C1 segment of cervical spinal cord (tissue), 14 donors: ENCODE measurements at places on chromosomes 3 and 15.

DNA sequence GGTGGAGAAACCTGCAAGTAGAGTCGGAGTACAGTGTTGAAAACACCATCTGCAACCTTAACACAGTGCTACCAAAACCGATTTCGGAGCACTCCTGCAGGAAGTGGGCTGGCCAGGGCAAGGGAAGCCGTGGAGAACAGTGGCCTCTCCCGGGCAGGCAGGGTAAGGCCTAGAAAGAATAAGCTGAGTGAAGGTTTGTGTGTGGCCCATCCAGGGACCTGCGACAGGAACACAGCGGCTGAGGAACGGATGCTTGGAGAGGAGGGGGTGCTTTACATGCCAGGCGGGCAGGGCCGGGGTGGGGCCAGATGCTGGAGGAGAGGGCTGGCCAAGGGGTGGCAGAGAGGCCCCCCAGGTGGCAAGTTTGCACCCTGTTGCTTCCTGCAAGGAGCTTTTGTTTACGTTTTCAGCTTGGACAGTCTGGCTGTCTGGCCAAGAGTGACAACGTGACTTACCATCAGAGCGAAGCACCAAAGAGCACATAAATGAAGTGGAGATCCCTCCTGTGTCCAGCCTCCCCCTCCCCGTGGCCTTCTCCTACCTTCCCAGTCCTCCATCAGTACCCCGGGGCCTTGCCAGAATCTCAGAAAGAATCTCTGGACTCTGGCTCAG, 156.5 kb downstream of the PGPEP1L start:
- peak; percentile 74 for DNase-seq

- no peak for DNase-seq
Measured at GRCh38 chr3:184737641-184738505, 26.0 kb upstream of the MAGEF1 start.

GRCh38 chr3:4885316-4885715, 93.9 kb upstream of the BHLHE40 start:
- no peak for DNase-seq

GRCh38 chr3:16606398-16606797, 1.2 kb upstream of the DAZL start:
- no peak for DNase-seq

DNA sequence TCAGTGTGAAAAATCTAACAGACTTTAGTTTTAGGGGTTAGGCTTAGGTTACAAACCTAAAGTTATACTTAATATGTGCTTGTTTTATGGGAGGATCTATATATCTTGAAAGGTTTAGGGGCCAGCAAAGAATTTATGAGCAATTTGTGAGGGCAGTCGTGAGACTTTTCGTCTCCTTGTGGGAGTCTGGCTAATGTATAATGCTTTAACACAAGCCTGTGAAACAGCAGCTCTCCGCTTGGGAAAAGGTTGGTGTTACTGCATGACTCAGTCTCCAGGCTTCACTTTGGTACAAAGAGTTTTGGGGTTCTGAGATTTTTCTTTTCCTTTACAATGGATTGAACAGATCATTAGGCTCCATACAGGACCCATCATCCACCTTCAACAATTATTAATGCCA, 79.0 kb upstream of the MFGE8 start:
- DNase-seq = no peak

DNA sequence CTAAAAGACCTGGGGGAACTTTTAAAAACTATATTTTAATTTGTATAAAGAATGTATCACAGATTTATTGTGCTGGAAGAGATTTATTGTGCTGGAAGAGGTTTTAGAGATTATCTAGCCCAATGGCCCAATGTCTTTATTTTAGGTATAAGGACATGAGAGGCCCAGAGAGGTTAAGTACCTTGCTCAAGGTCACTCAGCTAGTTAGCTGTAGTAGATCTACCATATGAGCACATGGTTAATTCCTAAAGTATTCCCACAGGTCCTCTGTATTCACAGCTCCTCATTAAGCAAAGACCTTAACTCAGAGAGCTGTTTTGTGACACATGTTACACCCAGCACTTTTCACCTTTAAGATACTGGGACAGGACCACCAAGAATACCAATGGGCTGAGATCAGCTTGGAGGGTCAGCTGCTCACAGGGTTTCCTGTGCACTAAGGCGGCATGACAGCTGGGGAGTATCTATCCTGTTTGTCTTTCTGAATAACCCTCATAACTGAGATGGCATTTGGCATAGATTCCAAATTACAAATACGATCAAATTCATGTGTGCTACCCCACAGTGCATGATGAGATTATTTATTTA, 143.1 kb upstream of the TBL1XR1 start:
- no peak for DNase-seq

- no peak for DNase-seq
Measured at GRCh38 chr3:155465664-155466063, 172.2 kb upstream of the STRIT1 start.

GRCh38 chr3:140708815-140709214, 31.0 kb downstream of the TRIM42 start:
- no peak for DNase-seq

DNA sequence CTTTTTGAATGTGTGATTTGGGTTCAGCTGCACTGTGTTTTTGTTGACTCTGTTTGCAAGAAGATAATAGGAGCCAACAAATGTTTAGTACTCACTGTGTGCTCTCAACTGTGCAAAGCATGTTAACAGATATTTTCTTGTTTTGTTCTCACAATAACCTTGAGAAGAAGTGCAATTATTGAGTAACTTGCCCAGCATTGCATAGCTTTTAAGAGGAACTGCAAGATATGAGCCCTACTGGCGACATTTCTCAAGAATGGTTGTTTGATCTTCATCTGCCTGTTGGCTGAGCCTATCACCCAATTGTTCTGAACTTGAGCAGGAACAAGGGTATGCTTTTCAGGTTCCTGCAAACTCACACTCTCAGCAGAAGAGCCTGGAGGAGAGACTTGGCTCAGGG, 43.4 kb upstream of the AGBL1 start:
- no peak for DNase-seq

GRCh38 chr3:72111265-72112205, 326.6 kb upstream of the PROK2 start:
- DNase-seq = no peak

DNA sequence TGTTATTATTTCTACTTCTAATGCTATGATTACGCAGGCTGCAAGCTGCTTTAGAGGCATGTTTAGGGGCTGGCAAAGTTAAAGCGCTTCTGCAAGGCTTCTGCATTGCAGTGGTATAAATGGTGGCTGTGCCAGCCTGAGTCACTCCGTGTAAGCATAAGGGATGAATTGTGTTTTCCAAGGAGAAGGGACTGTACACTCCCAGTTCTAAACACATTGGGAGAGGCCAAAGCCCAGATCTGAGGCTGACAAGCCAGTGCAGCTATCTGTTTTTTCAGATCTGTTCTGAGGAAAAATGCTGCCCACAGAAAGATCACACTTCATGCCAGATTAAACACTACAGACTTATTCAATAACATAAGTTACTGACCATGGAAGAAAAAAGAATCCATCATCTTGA, 83.8 kb downstream of the PRICKLE2 start:
- no peak for DNase-seq

DNA sequence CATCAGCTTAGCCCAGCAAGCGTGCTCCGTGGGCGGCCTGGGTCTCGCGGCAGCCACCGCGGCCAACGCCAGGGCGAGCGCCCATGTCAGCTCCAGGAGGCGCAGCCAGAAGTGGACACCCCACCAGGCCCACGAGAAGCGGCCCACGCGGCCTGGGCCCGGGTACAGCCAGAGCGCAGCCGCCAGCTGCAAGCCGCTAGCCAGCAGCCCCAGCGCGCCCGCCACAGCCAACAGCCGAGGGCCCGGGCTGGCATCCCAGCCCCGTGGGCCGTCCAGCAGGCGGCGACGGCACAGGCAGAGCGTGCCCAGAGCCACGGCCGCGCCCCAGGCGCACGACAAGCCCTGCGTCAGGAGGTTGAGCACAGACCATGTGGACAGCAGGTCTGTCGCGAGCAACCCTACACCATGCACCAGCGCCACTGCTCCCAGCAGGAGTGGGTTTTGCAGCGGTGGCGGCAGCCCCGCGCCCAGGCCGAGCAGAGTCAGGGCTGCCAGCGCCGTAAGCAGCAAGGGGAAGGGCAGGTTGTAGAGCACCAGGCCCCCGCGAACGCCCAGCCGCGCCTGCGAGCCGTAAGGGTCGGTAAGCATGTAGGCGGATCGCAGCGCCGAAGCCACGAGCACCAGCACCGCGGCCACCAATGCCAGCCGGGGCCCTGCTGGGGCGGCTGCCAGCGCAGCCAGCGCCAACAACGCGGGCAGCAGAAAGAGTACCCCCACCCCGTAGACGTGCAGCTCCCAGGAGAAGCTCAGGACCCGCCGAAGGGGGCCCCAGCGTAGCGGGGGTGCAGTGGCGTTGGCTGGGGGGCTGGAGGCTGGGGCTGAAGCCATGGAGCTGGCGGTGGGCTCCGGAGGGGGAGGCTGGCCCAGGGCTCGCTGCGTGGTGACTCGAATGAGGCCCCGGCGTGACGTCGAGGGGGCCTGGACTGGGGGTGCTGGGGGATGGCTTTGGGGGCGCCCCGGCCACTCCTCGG, 4.9 kb downstream of the PRRT3 start:
- peak; percentile 61 for DNase-seq

GRCh38 chr15:94921936-94922335, 690.6 kb downstream of the MCTP2 start:
- DNase-seq = no peak

GRCh38 chr15:63013052-63013808, 29.3 kb upstream of the TPM1 start:
- no peak for DNase-seq

GRCh38 chr15:70281811-70282307, 184.1 kb upstream of the TLE3 start:
- no peak for DNase-seq

- no peak for DNase-seq
Measured at GRCh38 chr3:117161816-117162215, 452.2 kb downstream of the TUSC7 start.

- no peak for DNase-seq
Measured at GRCh38 chr15:62998262-62998890, 44.2 kb upstream of the TPM1 start.
